ENCODE measurements at places on chromosomes 5 and 9. TPM values are rescaled to one million over a fixed set of nuclear protein-coding genes. Genes with fewer than 3 reads are reported as not detected.
A peak's percentile ranks its signal among the peaks of the same experiment; 100 is the strongest.

GRCh38 chr5:95803271-95804148 is 19.0 kb downstream of the GLRX start:
- H3K27ac ChIP-seq: peak overlapping the region; percentile 59
- no peak overlapping the region for H3K4me3 ChIP-seq
- no peak for DNase-seq

GRCh38 chr5:58024151-58024550 is 435.7 kb downstream of the PLK2 start:
- DNase-seq: no peak
- H3K36me3 ChIP-seq: no peaks in the 10 kb centered on the region
- H3K27ac ChIP-seq: no peak overlapping the region
- no peaks in the 10 kb centered on the region for H3K4me1 ChIP-seq

The CATSPER3 gene
- 2.5 TPM for total RNA-seq

DNA sequence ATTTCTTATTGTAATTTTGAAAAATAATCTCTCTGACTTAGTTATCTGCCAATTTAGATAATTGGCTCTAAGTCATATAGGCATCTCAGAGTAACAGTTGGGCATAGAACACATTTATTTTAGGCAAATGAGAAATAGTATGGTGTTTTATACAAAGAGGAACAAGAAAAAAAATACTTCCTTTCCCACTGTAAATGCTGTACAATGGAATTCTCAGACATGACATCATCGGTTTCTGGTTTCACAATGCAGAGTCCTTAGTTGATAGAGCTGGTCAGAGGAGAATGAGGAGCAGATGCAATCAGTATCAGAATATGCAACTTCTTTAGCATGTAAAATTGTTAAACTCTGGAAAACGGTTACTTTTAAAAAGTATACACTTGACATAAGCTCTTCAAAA is 49.4 kb downstream of the PLK2 start:
- H3K36me3 ChIP-seq: no peaks in the 10 kb centered on the region
- no peak overlapping the region for H3K4me3 ChIP-seq
- H3K4me1 ChIP-seq: no peaks in the 10 kb centered on the region
- no peaks in the 10 kb centered on the region for H3K27me3 ChIP-seq

The NKD2 gene
- 3.7 TPM for total RNA-seq

The UNC5A gene
- not detected for total RNA-seq

The C9orf152 gene
- total RNA-seq: 11.9 TPM

The PKD2L2 gene
- total RNA-seq: not detected

GRCh38 chr5:176822793-176823481 is 12.6 kb downstream of the UNC5A start:
- H3K4me1 ChIP-seq: no peaks in the 10 kb centered on the region
- H3K36me3 ChIP-seq: no peaks in the 10 kb centered on the region
- no peaks in the 10 kb centered on the region for H3K27me3 ChIP-seq
- no peak overlapping the region for H3K27ac ChIP-seq

DNA sequence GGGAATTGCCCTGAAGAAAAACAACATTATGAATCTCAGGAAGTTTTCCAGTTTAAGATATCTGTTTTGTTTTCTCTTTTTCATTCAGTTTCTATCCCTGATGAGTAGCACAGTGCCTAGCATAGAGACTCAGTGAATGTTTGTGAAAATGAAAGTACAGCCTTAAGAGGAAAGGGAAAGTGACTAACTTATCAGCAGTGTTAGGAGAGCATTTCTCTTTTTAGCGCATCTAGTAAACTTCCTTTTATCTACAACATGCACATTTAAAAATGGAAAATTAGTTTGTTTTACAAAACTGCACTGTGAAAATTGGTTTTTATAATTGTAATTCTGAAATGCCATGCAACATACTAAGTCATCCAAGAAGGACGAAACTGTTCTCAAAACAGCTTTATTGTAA is 110.8 kb downstream of the SMARCA2 start:
- no peaks in the 10 kb centered on the region for H3K27me3 ChIP-seq
- H3K27ac ChIP-seq: peak overlapping the region; percentile 14
- H3K4me1 ChIP-seq: peaks cover 5% of the 10 kb centered on the region
- no peak for DNase-seq

DNA sequence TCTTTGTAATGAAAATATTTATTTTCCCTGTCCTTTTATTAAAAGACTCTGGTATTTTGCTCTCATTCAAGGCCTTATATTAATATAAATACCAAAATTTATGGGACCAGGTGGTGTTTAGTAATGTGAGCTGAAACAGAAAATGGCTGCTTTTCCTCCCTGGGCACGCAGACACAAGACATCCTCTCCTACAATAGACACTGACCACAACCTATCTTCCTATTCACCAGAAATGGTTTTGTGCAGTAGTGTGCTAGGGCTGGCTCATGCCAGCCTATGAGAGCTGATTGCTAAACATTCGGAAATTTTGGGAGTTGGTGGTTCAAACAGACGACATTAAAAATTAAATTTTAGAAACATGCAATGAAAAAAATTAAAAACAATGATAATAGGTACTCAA is 338.2 kb downstream of the BNC2 start:
- no peaks in the 10 kb centered on the region for H3K27me3 ChIP-seq
- DNase-seq: no peak
- no peak overlapping the region for H3K4me3 ChIP-seq
- H3K36me3 ChIP-seq: no peaks in the 10 kb centered on the region
- H3K4me1 ChIP-seq: no peaks in the 10 kb centered on the region
- H3K27ac ChIP-seq: no peak overlapping the region

DNA sequence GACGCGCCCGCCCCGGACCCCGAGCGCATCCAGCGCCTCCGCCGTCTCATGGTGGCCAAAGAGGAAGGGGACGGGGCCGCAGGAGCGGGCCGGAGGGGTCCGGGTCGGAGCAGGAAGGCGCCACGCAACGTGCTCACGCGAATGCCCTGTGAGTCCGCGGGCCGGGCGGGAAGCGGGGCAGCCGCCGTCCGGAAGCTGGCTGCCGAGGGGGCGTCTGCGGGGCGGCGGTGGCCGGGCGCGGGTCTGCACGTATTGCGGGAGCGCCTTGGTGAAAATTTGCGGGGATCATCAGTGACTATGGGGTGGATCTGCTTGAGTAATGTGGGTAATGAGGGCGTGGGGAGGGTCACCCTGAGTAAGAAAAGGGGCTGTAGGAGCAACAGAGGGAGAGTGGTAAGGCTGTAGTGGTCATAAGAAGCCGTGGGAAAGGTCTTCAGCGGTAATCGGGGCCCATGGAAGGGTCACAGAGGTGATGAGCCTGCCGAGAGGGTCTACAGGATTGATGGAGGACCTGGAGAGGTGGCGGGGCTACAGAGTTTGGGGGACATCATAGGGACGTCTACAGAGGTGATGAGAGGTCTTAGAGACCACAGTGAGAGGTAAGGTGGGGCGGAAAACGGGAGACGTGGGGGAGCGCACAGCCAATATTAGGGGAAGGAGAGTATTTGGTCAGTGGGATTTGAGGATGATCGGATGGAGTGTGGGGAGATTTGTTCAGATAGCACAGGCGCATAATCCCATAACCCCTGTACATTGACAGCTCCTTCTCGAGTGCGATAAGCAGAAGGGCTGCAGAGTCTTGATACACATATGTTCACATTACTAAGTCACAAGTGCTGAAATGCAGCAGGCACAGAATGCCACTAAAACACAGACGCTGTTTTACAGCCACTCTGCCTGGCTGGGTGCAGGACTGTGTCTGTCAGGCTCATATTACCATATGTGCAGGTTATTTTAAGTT is 819 bp downstream of the LSM11 start:
- H3K4me3 ChIP-seq: peak overlapping the region; percentile 88
- H3K36me3 ChIP-seq: no peaks in the 10 kb centered on the region
- H3K27ac ChIP-seq: no peak overlapping the region
- no peaks in the 10 kb centered on the region for H3K27me3 ChIP-seq
- DNase-seq: peak; percentile 53
- no peaks in the 10 kb centered on the region for H3K4me1 ChIP-seq

DNA sequence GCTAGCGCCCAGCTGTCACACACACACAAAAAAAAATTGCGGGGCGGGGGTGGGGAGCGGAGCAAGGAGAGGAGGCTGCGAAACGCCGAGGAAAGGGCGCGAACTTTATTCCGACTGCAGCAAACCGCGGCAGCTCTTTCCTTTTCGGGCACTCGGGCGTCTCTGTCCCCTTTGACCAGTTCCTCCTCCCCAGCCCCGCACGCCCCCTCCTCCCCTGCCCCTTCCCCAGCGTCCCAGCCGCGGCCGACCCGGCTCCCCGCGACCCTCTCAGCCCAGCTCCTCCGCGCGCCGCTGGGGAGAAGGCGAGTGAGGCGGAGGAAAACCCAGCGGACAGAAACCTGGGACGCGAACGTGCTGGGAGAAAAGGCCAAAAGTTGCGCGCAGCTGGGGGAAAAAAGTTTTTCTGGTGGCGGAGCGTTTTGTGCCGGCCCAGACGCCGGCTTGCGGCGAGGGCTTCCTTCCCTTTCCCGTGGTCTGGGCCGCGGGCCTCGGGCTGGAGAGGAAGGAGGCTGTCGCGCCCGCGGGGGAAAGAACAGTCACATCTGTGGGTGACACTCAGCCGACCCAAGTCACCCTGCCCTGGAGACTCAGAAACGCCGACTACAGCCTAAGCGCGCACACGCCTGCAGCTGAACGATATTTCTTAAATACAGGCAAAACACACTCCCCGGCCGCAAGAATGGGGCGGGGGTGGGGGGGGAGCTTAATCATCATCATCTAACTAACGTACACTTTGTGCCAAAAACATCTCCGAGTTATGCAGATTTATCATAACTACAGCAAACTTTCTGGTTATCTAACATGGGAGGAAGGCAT is 1.1 kb upstream of the BNC2 start:
- no peaks in the 10 kb centered on the region for H3K27me3 ChIP-seq
- H3K27ac ChIP-seq: peak overlapping the region; percentile 53
- H3K4me1 ChIP-seq: no peaks in the 10 kb centered on the region
- no peaks in the 10 kb centered on the region for H3K36me3 ChIP-seq

DNA sequence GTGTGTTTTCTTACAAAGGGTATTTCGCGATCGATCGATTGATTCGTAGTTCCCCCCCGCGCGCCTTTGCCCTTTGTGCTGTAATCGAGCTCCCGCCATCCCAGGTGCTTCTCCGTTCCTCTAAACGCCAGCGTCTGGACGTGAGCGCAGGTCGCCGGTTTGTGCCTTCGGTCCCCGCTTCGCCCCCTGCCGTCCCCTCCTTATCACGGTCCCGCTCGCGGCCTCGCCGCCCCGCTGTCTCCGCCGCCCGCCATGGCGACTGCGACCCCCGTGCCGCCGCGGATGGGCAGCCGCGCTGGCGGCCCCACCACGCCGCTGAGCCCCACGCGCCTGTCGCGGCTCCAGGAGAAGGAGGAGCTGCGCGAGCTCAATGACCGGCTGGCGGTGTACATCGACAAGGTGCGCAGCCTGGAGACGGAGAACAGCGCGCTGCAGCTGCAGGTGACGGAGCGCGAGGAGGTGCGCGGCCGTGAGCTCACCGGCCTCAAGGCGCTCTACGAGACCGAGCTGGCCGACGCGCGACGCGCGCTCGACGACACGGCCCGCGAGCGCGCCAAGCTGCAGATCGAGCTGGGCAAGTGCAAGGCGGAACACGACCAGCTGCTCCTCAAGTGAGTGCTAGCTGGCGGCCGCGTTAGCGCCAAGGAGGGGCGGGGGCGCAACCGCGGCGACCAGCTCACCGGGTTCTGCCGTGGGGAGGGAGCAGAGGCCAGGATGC is 480 bp downstream of the LMNB1 start:
- H3K4me3 ChIP-seq: peak overlapping the region; percentile 76
- peak overlapping the region; percentile 95 for H3K27ac ChIP-seq
- peaks cover 16% of the 10 kb centered on the region for H3K4me1 ChIP-seq
- peak; percentile 81 for DNase-seq
- no peaks in the 10 kb centered on the region for H3K36me3 ChIP-seq

GRCh38 chr5:75438722-75439121 is 72.7 kb downstream of the CERT1 start:
- H3K4me1 ChIP-seq: no peaks in the 10 kb centered on the region
- H3K36me3 ChIP-seq: no peaks in the 10 kb centered on the region
- no peak overlapping the region for H3K27ac ChIP-seq

DNA sequence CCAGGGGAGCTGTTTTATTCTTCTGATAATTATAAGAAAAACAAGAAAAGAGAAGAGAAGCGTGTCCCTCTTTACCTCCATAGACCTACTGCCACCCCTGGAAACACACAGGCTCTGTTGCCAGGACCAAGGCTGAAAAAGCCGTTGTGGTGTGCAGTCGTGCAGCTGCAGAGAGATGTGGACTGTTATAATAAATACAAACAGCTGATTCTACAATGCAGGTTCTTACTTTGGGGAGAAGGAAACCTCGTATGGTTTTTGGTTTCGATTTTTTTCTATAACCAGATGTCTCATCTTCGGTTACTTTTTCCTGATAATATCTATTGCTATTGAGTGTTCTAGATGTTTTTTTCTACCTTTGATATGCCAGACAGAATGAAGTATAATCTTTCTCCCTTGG is 28.1 kb downstream of the FYB1 start:
- DNase-seq: no peak
- H3K4me1 ChIP-seq: peaks cover 3% of the 10 kb centered on the region
- H3K36me3 ChIP-seq: no peaks in the 10 kb centered on the region
- no peak overlapping the region for H3K4me3 ChIP-seq

GRCh38 chr9:117074784-117075520 is 339.9 kb downstream of the ASTN2 start:
- H3K36me3 ChIP-seq: no peaks in the 10 kb centered on the region
- no peaks in the 10 kb centered on the region for H3K4me1 ChIP-seq
- no peaks in the 10 kb centered on the region for H3K27me3 ChIP-seq
- no peak overlapping the region for H3K27ac ChIP-seq
- no peak overlapping the region for H3K4me3 ChIP-seq
- DNase-seq: no peak

- H3K4me3 ChIP-seq: no peak overlapping the region
- no peaks in the 10 kb centered on the region for H3K36me3 ChIP-seq
- H3K27me3 ChIP-seq: no peaks in the 10 kb centered on the region
Observed at GRCh38 chr9:94222870-94223269, 36.2 kb upstream of the ZNF169 start.

DNA sequence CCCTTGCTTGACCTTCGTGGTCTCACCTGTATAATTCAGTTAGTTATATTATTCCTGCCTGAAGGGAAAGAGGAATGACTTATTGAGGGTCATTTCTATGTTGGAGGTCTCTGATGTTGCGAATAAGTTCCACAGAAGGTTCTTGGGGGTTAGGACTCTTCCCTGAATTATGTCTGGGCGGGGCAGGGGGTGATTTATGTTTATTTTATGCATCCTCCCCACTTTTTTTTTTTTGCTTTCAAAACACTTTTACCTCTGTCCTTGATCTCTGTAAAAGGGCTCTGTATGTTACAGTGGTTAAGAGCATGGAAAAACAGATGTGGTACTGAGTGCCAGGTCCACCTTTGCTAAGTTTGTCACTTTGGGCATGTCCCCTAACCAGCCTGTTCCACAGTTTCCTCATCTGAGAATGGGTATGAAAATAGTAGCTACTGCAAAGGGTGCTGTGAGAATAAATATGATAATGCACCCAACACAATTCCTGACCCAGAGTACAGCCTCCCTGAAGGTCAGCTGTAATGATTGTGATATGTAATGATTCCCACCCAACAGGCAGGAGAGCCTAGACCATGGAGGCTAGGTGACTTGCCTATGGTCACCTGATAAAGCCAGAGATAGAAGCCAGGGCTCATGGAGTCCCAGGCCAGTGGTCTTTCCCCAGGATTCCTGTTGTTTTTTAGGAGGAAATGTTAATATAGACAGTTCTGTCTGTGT is 54.8 kb downstream of the SLC22A5 start:
- H3K36me3 ChIP-seq: no peaks in the 10 kb centered on the region
- no peak for DNase-seq
- peaks cover 99% of the 10 kb centered on the region for H3K4me1 ChIP-seq
- H3K4me3 ChIP-seq: no peak overlapping the region
- no peaks in the 10 kb centered on the region for H3K27me3 ChIP-seq

The CD74 gene
- 835 TPM for total RNA-seq

The AJM1 gene
- total RNA-seq: 17.4 TPM

The RLN2 gene
- total RNA-seq: not detected
